GM23248 (cell line): ENCODE measurements at places on chromosomes 11 and 22.

DNA sequence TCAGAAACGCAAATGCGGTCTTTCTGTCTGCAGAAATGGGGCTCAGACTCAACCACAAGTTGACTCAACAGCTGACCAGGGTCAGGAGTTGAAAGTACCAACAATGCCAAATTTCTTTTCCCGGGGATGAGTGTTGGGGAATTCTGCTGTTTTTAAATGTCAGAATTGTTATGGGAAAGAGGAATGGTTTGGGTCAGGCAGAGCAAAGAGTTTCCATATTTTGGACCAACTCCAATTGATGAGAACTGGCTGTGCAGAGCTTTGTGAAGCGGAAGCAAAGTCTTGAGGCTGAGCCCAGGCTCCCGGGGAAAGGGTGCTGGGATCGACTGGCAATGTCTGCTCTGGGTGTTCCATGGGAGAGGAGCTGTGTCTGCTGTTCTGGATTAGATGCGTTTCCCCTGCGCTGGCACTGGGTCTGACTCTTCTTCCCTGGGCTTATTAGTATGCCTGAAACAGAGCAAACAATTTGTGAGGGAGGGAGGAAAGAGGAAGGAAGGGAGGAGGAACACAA, 36.2 kb downstream of the TXN2 start:
- peak; percentile 80 for DNase-seq

DNA sequence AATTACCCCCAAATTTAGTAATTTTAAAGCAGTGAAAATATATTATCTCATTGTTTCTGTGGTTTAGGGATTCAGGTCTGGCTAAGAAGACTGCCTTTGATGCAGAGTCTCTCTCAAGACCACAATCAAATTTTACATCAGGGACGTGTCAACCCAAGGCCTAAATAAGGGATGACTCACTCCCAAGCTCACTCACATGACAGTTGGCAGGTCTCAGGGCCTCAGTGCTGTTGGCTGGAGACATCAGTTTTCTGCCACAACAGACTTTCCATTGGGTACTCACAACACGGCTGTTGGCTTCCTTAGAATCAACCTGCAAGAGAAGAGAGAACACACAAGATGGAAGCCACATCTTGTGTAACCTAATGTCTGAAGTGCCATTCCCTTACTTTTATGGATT, 377.3 kb downstream of the FAM181B start:
- DNase-seq = no peak

GRCh38 chr22:47963660-47964059, 1201.2 kb downstream of the TBC1D22A start:
- DNase-seq = no peak

- DNase-seq = no peak
Measured at GRCh38 chr11:74524978-74525377, 31.5 kb upstream of the LIPT2 start.

DNA sequence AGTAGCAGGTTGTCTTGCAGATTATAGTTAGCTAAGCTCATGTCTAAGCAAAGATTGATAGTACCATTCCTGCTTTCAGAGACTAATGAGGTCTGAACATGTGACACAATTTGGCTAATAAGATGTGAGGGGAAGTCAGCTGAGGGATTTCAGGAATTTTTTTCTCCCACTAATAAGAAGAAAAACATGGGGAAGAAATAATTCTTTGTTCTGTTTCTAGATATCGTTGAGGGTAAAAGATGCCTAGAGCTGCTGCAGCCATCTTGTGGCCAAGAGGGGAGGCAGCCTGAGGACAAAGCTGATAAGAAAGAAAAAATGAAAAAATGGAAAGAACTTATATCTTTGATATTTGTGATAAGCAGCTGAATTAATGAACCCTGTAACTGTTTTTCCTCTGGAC, 1334.4 kb downstream of the LRRC4C start:
- DNase-seq = no peak

DNA sequence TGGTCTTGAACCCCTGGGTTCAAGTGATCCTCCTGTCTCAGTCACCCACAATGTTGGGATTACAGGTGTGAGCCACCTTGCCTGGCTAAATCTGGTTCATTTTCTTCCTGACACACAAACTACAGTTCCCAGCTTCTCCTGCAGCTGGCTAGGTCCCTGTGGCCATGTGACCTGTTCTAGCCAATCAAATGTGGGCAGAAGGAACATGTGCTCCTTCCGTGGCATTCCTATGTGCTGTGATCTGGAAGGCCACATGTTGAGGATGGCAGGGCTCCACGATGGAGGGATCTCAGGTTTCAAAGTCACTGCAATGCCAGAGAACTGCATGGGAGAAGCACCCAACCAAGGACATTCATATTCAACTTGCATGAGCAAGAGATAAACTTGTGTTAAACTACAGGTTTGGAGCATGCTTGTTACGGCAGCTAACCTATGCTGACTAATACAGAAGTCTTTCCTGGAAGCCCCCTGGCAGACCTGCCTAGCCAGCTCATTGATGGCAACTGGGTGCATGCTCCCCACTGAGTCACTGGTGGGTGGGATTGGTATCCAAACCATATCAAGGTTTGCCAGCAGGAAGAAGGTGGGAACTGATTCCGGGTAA, 86.0 kb downstream of the RPS6KA4 start:
- peak; percentile 38 for DNase-seq

- peak; percentile 80 for DNase-seq
Measured at GRCh38 chr11:8650401-8650990, 32.0 kb downstream of the TRIM66 start.

DNA sequence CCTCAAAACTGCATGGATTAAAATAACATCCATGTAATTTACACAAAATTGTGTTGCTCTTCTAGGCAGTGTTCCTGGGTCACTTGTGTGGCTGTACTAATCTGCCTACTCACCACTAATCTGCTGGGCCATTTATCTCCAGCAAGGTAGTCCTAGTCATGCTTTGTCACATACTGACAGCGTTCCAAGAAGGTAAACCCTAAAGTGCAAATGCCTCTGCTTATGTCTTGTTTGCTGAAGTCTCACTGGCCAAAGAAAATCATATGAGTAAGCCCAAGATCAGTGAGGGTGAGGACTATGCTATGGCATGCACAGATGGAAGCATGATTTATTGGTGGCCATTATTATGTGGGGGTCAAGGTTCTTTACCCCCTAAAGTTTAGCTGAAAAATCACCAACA, 630.2 kb upstream of the LUZP2 start:
- DNase-seq = peak; percentile 40

DNA sequence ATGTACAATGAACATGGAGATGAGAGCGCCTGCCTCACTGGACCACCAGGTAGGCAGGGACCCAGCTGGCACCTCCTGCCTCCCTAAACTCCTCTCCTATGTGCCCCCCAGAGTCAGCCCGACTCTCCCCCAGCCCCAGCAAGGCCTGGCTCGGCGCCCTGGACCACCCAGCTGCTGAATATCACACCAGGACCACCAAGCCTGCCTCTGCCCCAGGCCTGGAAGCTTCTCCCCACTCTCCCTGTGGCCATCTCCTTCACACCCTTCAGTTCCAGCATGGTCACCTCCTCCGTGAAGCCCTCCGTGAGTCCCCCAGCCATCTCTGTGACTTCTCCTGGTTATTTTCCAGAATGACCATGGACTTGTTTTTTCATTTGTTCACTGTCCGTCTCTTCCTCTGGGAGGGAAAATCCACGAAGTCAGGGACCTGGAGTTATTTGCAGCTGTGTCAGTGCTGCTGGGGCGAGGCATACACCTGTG, 6.4 kb upstream of the LSP1 start:
- DNase-seq = no peak

DNA sequence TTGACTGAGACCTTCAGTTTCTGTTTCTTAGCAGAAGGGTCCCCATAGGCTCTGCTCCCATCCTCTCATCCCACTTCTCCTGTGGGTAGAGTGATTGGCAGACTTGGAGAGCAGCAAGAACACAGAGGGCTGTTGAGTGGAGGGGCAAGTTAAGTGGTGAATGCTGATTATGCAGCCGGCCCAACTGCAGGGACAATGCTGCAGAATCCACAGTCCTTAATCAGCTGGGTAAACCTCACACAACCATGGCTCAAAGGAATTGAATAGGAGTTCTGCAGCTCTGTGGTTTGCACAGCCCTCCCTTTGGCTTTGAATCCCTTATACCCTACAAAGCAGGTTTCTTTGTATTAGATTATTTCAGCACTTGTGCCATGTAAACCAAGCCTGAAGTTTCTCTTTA, 161.1 kb downstream of the NAV2 start:
- DNase-seq = no peak

GRCh38 chr22:26974914-26975803, 317.8 kb downstream of the MIAT start:
- peak; percentile 32 for DNase-seq

- DNase-seq = peak; percentile 94
Measured at GRCh38 chr22:36331306-36331911, 56.4 kb downstream of the MYH9 start.

DNA sequence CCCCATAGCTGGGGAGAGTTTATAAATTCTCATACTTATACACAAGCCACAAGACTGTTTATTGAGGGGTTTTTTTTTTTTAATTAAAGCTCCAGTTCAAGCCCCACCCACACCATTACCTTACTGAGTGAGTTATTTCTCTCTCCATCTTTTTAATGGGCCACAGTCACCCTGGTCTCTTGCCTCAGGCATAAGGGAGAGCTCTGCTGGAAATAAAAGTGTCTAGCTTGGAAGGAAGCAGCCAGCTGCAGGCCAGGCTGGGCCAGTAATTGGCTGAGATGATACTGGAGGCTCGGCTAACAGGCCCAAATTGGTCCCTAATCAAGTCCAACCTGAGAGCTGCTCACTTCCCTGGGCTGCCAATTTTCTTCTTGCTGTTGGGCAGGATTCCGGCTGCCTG, 174.1 kb downstream of the INSC start:
- DNase-seq = no peak

DNA sequence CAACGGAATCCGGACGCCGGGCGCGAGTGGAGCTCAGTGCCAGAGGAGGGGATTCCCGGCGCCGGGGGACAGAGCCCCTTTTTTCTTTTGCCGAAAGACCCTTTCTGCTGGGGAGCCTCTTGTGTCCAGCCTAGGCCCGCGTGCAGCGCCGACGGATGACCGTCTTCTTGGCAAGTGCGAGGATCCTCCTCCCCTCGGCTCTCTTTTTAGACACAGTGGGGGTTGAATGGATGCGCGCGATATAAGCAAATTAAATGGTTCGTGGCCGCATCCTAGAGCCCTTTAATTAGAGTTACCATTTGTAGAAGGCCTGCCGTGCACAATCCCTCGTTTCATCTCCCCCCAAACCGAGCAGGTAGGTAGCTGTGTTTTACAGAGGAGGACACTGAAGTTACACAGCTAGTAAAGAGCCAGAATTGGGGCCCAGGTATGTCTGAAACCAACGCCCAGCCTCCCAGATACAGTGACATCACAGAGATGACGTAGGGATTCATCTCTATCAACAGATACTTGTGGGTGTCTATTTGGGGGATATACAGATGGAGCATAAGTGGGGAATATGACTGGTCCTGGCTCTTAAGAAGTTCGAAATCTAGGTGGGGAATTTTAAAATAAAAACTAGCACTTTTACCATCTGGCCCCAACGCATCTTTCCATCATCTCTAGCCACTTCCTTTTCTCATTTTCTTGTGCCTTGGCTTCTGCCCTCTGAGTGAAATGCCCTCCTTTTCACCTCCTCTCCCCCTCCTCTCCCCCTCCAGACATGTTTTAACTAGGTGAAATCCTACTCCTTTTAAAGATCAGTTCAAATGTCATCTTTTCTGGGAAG, 875 bp downstream of the TCP11L1 start:
- DNase-seq = peak; percentile 62
